ENCODE measurements at places on chromosomes 4 and X.

DNA sequence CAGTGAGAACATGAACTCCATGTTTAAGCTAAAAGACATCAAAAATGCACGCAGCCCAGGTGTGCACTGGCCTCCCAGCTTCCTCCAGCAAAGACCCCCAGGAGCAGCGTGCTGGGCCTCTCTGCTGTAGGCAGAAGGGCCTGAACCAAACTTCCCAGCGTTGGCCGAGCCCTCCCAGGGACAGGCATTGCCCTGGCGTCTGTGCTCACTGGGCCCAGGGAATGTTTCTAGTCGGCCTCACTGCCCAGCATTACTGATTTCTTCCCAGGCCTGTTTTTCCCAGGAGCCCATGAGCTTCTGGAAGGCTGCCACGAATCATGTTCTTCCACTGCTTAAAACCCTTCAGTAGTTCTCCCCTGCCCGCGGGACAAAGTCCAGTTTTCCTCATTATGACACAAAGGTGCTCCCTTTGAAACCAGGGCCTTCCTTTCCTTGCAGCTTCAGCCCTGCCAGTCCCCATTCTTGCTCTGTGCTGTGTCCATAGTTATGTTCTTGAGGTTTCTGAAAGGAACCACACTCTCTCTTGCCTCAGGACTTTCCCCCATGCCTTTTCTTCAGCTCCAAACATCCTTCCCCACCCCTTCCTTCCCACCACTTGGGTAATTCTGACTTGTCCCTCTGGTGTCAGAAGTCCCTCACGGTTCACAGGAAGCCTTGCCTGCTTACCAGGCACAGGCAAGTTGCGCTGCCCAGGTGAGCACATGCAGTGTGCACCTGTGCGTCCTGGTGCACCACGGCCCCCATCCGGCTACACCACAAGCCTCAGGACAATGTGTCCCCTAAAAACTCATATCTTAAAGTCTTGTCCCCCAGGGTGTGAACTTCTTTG is 93.4 kb upstream of the ENPP6 start:
- no peak for DNase-seq

DNA sequence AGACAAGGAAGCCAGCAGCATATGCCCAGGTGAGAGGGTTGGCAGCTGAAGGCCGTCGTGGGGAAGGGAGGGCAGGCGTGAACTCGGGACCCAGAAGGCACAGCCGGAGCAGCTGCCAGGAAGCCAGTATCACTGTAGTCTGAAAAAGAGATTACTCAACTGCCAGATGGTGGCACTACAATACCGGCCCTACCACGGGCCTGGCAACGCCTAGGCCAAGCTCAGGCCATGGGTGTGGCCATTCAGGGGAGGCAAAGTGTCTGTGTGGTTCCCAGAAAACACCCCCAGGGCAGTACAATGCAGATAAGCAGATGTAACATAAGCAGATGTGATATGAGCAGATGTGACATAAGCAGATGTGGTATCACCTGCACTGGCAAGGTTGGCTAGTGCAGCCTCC is 236.0 kb downstream of the AFAP1 start:
- DNase-seq, result no peak

GRCh38 chrX:125132274-125132673 is 187.4 kb upstream of the TEX13C start:
- no peak for DNase-seq

DNA sequence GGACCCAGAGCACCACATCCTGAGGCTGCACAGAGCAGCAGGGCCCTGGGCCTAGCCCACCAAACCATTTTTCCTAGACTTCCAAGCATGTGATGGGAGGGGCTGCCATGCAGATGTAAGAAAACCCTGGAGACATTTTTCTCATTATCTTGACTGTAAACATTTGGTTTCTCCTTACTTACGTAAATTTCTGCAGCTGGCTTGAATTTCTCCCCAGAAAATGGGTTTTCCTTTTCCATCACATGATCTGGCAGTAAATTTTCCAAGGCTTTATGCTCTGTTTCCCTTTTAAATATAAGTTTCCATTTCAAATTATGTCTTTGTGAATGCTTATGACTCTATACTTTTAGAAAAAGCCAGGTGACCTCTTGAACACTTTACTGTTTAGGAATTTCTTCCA is 945.9 kb upstream of the NDST4 start:
- no peak for DNase-seq

DNA sequence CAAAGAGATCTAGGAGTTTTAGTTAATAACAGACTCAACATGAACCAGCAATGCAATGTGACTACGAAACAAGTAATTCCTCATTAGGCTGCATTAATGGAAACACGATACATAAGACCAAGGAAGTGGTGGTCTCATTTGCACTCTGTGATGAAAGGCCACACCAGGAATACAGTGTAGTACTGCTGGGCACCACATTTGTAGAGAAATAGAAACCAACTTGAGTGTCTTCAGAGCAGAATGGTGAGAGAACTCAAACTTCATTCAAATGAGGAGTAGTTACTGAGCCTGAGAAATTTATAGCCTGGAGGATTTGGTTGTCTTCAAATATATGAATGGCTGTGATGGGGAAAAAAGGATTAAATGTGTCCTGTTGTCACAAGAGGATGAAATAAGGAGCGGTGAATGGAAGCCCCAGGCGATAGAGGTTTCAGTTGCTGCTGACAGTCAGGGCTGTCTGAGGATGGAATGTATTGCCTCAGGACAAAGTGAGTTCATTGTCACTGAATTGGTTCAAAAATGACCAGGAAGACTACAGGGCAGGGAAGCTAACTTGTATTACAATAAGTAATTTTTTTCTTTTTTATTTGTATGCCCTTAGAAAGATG is 50.9 kb downstream of the NFKB1 start:
- no peak for DNase-seq

- DNase-seq, result no peak
Observed at GRCh38 chr4:38896940-38897339, 29.3 kb downstream of the FAM114A1 start.

DNA sequence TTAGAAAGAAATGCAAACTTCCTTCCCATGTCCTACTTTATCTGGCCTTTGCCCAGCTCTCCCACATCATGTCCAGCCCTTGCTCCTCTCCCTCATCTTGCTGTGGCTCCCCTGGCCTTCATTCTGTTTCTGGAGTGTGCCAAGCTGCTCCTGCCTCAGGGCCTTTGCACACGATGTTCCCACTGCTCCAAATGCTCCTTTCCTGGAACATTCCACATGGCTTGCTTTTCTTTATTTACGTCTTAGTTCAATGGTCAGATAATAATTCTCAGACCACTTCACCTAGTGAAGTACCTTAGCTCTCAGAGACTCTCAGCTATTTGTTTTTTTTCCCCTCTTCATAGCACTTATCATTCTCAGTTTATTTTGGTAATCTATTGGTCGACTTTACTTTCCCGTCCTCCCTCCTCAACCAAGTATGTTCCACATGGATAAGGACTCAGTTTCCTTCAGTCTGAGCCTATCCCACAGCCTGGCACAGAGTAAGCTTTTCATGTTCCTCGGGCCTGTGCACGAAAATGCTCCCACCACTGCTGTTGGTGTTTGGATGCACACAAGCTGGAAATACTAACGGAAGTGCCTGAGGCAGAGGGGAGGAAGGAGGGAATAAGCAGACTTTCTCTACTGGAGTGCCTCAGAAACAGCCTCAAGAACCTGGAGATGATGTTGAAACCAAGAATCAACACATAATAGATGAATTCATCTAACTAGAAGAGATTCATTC is 23.4 kb upstream of the MAP9 start:
- no peak for DNase-seq

DNA sequence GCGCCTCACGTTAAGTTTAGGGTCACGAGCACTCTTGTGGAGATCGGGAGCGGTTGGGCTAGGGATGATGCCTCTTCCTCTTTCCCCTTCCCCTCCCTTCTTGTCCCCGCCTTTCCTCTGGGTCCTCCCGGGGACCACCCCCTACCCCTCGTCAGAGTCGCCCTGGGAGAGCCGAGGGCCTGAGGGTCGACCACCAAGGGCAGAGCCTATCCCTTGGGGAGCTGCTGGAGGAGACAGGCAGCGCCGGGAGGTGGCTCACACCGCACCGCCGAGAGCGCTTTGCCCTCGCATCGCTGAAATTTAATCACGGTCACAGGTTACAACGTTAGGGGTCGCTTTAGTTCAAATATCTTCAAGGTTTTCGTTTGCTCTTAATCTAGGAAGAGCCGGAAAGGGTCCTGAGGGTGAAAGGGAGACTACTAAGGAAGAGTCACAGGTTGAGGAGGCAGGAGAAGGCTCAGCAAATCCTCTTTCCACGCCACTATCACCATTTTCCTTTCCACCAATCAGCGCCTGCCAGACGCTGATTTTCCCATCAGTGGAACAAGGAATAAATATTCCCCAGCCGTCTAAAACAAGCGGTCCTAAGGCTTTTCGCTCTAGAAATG is 528 bp upstream of the SNCA start:
- DNase-seq, result no peak

GRCh38 chr4:108072300-108072699 is 82.6 kb downstream of the HADH start:
- no peak for DNase-seq

GRCh38 chr4:907691-908425 is 24.3 kb downstream of the GAK start:
- no peak for DNase-seq

GRCh38 chrX:153884136-153884535 is 1.8 kb downstream of the L1CAM start:
- no peak for DNase-seq

- DNase-seq, result no peak
Observed at GRCh38 chrX:56764975-56765791, 36.1 kb downstream of the NBDY start.

DNA sequence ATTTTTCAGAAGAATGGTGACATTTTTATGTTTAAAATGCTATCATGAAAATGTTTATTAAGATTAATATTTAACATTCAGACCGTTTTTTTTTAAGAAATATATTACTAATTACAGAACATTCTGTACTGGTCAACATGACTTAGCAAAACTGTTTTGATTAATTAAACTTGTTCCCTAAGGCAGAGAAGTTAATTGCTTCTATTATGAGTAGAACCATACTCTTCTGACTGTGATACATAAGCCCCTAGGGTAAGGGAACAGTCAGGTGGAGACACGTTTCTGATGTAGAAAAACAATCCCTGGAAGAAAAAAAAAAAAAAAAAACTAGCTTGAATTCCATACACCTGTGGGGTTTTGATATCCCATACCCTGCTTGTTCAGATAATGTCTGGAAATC is 97.4 kb downstream of the GPM6A start:
- no peak for DNase-seq

DNA sequence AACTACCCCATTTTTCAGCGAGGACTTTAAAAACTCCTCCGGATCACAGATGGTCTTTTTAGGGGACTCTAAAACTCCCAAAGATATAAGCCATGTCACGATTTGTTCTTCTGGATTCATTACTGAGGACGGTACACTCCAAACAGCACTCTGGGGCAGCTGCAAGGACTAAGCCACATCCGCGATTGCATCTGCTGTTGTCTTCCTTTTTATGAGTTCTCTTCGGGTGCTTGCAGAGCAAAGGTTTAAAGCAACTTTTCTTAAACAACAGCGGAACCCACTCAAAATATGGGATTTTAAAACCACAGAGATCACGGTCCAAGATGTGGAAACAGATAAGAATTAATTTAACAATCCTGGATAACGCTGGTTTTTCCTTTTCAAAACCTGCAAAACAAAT is at the start of gene ARHGEF6:
ARHGEF6 (minus strand) TSS at position 170 of the 400 bp plus-strand sequence; CDS start at position 120, 50 bp downstream.
- no peak for DNase-seq

GRCh38 chr4:149988087-149988410 is 90.2 kb upstream of the DCLK2 start:
- no peak for DNase-seq

- DNase-seq, result no peak
Observed at GRCh38 chr4:17024425-17024824, 126.0 kb upstream of the LDB2 start.

- DNase-seq, result no peak
Observed at GRCh38 chrX:292900-293897, 12.0 kb downstream of the PLCXD1 start.

GRCh38 chr4:175412746-175413145 is 399.3 kb downstream of the GPM6A start:
- DNase-seq, result no peak

- DNase-seq, result no peak
Observed at GRCh38 chrX:16023790-16024734, 99.3 kb upstream of the GRPR start.

DNA sequence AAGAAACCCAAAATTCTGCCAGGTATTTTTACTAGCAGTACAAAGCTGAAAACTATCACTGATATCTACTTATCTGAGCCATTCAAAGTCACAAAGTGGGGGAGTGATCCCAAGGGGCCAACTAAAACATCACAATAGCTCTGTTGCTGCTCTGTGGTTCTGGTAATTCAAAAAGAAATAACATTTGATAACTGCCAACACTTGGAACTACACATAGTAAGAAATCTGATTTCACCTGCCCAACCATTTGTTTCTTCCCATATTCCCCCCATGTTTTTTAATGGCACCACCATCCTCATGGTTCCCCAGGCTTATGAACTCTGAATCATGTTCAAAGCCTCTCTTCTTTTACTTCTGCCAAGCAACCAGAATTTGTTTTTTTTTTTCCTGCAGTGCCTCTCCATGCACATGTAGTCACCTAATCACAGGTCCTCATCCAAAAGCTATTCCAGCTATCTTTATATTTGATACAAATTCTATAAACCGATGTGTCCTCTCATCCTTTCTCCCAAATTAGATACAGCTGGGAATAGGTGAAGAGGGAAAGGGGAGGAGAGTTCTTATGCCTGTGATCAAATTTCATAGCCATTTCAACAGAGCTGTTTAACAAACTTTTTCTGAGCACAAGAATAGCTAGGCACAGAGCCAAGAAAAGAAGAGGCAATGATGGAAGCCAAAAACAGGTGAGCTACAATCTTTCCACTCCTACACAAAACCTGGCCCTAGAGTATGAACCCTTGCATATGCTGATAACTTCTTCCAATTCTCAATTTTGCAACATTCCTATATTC is 7.7 kb downstream of the AMMECR1 start:
- DNase-seq, result no peak

DNA sequence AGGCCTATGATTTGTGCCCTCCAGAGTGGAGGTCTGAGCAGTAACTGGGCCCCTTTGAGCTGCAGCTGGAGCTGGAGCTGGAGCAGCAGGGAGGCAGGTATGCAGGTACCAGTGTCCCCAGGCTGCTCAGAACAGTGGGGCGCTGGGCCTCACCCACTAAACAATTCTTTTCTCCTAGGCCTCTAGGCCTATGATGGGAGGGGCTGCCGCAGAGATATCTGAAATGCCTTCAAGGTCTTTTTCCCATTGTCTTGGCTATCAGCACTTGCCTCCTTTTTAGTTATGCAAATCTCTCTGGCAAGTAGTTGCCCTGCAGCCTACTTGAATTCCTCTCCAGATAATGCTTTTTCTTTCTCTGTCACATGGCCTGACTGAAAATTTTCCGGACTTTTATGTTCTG is 79.7 kb upstream of the OTUD4 start:
- no peak for DNase-seq
